ENCODE measurements at places on chromosomes 2 and 18.

DNA sequence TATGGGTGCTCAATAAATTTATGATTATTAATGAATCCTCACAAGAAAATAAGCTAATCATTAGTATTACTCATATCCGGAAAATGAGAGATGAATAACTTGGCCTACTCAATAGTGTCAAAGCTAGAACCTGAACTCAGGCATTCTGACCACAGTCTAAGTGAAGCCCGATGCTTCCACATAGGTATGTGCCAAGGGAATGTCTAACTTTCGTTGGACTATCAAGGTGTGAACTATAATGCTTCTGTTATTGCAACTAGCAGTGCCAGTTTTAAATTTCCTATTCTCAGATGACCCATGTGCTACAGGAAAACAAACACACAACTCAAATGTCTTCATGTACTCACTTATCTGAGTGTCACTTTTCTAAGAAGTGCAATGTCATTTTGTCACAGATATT, 1.8 kb downstream of the BARD1 start:
- DNase-seq, result no peak

DNA sequence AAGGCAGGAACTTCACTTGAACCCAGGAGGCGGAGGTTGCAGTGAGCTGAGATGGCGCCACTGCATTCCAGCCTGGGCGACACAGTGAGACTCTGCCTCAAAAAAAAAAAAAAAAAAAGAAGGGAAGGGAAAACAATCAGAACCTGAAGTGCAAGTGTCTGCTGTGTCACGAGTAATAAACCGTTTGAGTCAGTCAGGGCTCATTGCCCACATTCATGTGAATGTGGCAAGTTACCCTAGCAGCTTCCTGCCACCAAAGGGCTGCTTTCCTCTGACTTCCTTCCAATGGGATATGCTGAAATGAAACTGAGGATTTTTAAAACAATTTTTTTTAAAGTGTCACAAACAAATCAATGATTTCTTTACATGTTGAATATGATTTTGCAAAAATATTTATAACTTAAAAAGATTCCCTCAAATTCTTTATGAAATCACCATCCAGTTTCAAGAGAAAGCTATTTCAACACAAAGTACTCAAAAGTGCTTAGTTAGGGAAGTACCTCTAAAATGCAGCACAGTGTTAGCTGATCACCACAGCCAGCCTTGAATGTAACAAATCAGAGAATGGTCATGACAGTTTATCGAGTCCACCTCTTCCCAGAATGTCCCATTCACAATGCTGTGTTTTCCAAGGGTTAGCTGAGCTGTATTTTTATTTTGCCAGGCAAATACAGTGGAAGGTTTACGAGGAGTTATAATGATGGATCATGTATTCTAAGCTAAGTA, 36.4 kb downstream of the WDSUB1 start:
- peak; percentile 91 for DNase-seq

DNA sequence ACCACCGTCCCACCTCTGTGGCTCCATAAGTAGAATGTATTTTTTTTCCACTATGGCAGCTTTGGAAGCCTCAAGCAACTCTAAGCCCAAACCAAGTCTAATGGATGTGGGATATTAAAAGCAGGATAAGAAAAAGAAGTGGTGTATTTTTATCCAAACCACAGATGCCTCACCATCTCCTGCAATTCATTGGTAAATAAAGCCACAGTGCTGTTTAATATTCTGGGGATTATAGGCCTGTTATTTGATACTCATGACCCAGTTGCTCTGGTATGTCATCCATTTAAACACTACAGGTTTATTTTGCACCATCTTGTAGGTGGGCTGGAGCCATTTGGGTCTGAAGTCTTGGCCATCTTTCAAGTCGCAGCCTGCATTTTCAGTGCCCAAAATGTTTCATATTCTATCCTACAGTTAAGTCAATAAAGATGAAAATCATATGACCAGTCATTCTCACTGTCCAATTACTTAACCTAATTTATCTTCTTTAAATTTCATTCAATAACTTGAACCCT, 279.5 kb upstream of the EPHA4 start:
- no peak for DNase-seq

GRCh38 chr2:112876971-112877361, 34.0 kb upstream of the IL37 start:
- peak; percentile 46 for DNase-seq

DNA sequence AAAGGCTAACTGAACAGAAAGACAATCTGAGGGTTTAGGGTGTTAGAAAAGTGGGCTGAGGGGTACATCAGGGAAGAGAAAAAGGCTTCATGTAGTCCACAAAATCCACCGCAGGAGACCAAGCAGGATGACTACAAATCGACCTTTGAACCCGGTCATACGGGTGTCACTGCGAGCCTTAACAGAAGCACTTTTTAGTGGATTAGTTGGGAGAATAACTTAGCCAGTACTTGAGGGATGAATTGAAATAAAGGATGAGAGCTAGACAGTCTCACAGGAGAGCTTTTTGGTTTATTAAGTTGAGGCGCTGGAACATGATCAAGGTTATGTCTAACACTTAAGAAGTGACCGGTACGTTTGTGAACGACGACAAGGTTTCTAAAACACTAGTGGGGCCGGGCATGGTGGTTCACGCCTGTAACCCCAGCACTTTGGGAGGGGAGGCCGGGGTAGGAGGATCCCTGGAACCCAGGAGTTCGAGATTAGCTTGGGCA, 217.7 kb downstream of the MCFD2 start:
- DNase-seq, result no peak

DNA sequence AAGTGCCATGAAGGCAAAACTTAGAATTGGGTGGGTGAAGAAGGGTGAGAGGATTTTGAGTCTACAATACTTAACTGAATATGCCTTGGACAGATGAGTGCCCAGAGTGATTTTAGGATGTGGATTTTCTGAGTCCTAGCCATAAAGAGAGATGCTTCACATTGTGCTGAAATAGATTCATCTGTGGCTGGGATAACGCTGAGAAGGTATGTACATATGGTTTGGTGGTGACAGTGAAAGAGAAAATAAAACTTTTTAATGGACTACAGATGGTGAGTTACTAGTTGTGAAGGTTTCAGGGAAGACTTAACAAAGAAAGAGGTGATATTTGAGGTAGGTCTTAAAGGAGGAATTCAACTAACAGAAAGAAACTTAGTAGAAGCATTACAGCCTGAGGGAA, 265.8 kb downstream of the AKAIN1 start:
- DNase-seq, result no peak

Measured in suppressor macrophage treated with lipopolysaccharide for 1 hour (primary cell).